Forelimb muscle (tissue), 1 donor: ENCODE measurements at places on chromosomes 6 and 20. TPM values are rescaled to one million over a fixed set of nuclear protein-coding genes. Genes with fewer than 3 reads are reported as not detected.

The MAFB gene
- 8.9 TPM for polyA plus RNA-seq

DNA sequence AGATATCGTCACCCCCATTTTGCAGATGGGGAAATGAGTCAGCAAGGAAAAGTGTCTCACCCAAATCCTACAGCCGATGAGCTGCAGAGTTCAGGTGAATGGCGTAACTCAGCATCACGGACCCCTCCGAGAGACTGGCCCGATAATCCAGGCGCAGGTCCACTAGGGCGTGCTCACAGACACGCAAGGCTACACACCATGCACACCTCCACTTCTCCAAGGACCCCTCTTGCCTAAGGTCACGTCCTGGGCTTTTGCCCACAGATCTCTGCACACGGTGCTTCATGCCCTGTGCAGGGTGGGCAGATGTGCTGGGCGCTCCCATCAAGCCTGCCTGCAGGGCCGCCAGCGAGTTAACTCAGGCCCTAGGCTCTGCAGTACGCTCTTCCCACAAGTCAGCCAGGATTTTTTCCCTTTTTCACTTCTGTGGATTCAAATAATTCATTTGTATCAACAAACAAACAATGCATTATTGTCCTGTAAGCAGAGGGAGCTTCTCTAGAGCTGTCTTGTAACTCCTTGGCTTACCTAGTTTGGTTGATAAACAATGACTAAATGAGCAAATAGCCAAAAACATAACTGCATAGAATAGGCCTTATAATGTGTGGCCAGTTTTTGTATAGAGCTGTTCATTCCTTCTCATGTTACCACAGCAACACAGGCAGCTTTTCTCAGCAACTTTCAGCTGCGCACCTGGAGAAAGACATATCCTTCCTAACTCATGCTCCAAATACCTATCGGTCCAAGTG is 139.1 kb downstream of the AGPAT4 start:
- DNase-seq, result no peak

DNA sequence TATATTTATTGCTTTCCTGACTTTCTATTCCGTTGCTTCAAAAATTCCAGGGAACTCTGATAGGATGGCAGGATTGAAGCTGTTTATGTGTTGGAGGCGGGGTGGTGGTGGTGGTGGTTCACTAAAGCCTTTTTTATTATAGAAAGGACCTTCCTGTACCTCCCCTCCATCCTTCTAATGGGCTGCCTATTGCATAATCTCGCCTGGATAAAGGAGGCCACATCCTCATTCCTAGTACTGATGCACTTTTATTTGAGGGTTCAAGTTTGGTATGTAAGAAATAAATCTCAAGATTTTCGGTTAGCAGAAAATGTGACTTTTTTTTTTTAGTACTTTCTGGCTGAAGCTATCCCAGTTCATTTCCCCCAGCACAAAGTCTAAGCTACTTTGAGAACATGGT is 18.7 kb upstream of the CTAGE9 start:
- DNase-seq, result no peak

The CLPSL2 gene
- not detected for polyA plus RNA-seq
